ENCODE measurements at places on chromosomes 3 and 15. TPM values are rescaled to one million over a fixed set of nuclear protein-coding genes. Genes with fewer than 3 reads are reported as not detected.

GRCh38 chr3:55782807-55783206, 295.7 kb upstream of the WNT5A start:
- H3K27me3 ChIP-seq = no peaks in the 10 kb centered on the region
- no peak for DNase-seq
- no peak overlapping the region for H3K27ac ChIP-seq
- H3K4me3 ChIP-seq = no peak overlapping the region

SYNPR gene
- not detected for total RNA-seq

- no peaks in the 10 kb centered on the region for H3K4me1 ChIP-seq
- H3K27me3 ChIP-seq = no peaks in the 10 kb centered on the region
- H3K27ac ChIP-seq = no peak overlapping the region
- H3K36me3 ChIP-seq = no peaks in the 10 kb centered on the region
- DNase-seq = no peak
- no peak overlapping the region for H3K4me3 ChIP-seq
Observed at GRCh38 chr3:145286937-145287336, 874.0 kb downstream of the PLOD2 start.

- H3K4me1 ChIP-seq = no peaks in the 10 kb centered on the region
- peaks cover 78% of the 10 kb centered on the region for H3K36me3 ChIP-seq
- no peak overlapping the region for H3K27ac ChIP-seq
- H3K4me3 ChIP-seq = no peak overlapping the region
- DNase-seq = no peak
Observed at GRCh38 chr3:53123510-53123909, 6.7 kb downstream of the RFT1 start.

DNA sequence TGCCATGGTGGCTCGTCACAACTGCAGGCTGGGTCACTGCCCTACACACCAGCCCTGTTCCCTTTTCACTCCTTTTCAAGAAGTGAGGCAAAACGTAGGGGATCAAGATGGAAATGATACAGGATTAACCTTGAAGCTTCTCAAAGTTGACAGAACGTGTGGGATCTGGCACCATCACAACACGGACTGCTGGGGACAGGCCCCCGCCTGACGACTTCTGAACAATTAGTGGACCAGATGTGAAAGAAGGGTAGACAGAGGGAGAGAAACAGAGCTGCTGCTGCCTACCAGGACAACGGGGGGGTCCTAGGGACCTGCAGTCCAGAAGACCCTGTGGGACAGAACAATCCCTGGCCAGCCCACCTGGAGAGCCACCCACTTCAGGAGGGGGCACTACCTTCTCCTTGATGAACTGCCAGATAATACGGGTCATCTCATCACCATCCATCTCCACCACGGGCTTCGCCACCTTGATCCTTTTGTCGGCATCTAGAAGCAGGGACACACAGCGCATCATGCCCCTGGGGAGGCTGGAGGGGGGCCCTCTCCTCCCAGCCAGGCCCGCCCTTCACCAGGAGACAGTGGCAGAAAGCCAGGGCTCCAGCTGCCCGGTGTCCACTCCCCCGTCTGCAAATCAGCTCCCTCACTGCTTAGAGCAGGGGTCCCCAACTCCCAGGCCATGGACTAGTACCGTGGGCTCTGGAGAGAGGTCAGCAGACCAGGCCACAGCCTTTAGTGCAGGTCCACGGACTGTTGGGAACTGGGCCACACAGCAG, 10.9 kb downstream of the IDH2 start:
- H3K27me3 ChIP-seq = no peaks in the 10 kb centered on the region
- H3K27ac ChIP-seq = no peak overlapping the region
- no peak for DNase-seq
- H3K4me1 ChIP-seq = peaks cover 21% of the 10 kb centered on the region

MORC1 gene
- total RNA-seq = 0.12 TPM

GRCh38 chr3:161139686-161140085, 34.5 kb upstream of the B3GALNT1 start:
- no peaks in the 10 kb centered on the region for H3K27me3 ChIP-seq
- no peak overlapping the region for H3K4me3 ChIP-seq
- no peak overlapping the region for H3K27ac ChIP-seq
- H3K4me1 ChIP-seq = no peaks in the 10 kb centered on the region
- DNase-seq = no peak

LRRC49 gene
- not detected for total RNA-seq

DNA sequence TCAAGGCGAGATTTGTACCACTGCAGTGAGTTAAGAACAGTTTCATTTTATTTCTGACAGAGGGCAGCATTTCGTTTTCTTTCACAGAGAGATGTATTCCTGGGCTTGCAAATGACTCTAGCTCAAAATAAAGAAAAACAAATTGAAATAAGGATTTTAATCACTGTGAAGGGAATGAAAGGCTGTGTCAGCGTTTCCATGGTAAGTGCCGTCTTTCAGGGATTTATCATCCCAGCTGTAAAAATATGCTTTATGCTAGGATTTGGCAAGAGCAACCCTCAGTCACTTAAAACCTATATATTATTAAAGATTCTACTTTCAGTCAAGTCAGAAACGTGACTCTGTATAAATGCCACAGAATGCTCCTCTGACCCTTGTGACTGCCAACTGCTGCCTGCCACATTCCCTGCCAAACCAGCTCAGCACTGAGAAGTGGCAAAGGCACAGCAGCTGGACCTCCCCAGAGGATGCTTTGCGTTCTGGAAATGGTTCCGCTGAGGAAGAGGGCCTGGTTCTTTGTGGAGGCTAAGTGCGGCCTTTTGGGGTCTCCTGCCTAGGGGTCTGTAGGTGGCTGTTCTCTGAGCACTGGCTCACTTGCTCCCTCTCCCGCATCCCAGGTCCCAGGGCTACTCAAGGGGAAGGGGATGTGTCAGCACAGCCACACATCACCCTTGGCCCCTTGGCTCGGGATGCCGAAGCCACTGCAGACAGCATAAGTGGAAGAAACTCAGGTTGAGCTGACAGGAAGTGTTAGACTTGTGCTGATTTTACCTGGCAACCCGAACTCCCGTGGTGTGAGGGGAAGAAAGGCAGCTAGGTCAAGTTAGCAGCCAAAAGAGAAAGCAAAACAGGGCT, 56.6 kb upstream of the POMGNT2 start:
- no peaks in the 10 kb centered on the region for H3K36me3 ChIP-seq
- peaks cover 26% of the 10 kb centered on the region for H3K4me1 ChIP-seq

- DNase-seq = no peak
- no peak overlapping the region for H3K4me3 ChIP-seq
- H3K27me3 ChIP-seq = no peaks in the 10 kb centered on the region
- H3K4me1 ChIP-seq = no peaks in the 10 kb centered on the region
Observed at GRCh38 chr3:35789042-35789831, 149.9 kb downstream of the ARPP21 start.

- no peak overlapping the region for H3K4me3 ChIP-seq
- H3K36me3 ChIP-seq = no peaks in the 10 kb centered on the region
Observed at GRCh38 chr3:42914771-42915515, 9.0 kb downstream of the ZNF662 start.

- no peak for DNase-seq
- H3K27me3 ChIP-seq = no peaks in the 10 kb centered on the region
- no peak overlapping the region for H3K27ac ChIP-seq
- H3K4me3 ChIP-seq = no peak overlapping the region
- no peaks in the 10 kb centered on the region for H3K36me3 ChIP-seq
Observed at GRCh38 chr15:77059786-77060361, 11.0 kb downstream of the TSPAN3 start.

DNA sequence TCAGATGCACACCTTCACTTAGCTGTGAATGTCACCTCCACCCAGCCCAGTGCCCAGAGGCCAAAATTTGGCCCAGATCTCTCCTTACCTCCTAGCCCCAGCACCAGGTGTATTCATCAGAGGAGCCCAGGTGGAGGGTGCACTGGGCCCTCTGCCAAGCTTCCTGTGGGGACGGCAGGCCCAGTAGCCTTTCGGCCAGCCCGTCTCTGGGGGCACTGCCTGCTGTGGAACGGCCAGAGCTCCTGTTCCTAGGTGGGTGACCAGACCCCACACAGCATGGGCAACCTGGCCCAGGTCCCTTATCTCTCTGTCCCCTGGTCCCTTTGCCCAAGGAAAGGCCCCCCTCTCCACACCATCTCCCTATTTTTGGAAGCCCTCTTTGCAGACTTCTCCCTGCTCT, 67.8 kb downstream of the AAGAB start:
- H3K4me3 ChIP-seq = no peak overlapping the region
- DNase-seq = no peak
- no peak overlapping the region for H3K27ac ChIP-seq
- H3K36me3 ChIP-seq = no peaks in the 10 kb centered on the region
- no peaks in the 10 kb centered on the region for H3K27me3 ChIP-seq

DNA sequence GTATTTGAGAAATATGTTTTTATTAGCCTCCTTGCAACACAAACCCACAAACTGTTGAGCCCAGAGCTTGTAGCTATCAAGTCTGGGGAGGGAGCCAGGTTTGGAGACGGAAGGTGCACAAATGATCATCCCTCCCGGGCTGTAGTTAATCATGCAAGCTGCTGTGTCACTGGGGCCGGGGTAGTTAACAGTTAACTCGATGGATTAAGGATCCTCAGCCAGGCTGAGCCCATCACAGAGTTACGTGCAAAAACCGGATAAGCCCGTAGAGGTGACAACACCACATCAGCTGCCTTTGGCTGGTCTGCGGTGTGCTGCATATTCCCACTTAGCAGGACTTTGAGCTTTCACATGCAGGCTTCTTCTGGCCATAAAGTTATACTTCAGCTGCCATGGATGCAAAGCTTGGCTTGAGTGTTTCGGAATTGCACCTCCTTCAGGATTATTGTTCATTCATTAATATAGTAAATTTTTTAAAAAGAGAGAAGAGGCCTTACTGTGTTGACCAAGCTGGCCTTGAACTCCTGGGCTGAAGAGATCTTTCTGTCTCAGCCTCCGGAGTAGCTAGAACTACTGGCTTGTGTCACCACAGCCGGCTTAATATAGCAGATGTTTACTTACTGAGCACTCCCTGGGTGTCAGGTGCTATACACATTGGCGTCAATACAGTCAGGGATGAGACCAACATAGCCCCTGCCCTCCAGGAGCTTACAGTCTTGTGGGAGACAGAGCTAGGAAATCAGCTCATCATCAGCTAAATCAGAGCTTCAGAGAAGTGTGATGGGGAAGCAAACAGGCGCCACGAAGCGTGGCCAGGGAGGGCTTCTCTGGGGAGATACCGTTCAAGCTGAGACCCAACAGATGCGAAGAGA, 226.8 kb upstream of the BHLHE40 start:
- no peak overlapping the region for H3K4me3 ChIP-seq
- peaks cover 7% of the 10 kb centered on the region for H3K36me3 ChIP-seq
- H3K27ac ChIP-seq = no peak overlapping the region
- no peaks in the 10 kb centered on the region for H3K27me3 ChIP-seq

GRCh38 chr3:1661839-1662238, 436.8 kb upstream of the CNTN4 start:
- no peak for DNase-seq
- no peak overlapping the region for H3K27ac ChIP-seq
- H3K4me3 ChIP-seq = no peak overlapping the region
- H3K36me3 ChIP-seq = no peaks in the 10 kb centered on the region

GRCh38 chr3:138493804-138494606, 59.6 kb downstream of the ESYT3 start:
- no peaks in the 10 kb centered on the region for H3K27me3 ChIP-seq
- H3K27ac ChIP-seq = no peak overlapping the region
- no peak overlapping the region for H3K4me3 ChIP-seq
- no peaks in the 10 kb centered on the region for H3K36me3 ChIP-seq
- DNase-seq = no peak

DNA sequence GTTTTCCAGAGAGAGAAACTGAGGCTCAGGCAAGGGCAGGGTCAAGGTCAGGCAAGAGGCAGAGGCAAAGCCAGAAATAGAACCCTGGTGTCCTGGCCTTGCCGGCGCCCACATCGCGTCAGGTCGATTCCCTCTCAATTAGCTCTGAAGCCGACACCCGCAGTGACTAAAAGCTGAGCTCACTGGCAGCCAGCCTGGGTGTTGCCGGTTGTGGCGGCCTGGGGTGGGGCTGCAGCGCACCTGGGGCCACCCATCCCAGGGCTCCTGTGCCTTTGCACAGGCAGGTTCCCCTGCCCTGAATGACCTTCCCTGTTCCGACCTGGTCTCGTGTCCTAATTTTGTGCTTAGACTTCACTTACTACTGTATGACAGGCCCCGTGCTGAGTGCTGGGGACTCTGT, 6.2 kb downstream of the SEMA3F start:
- no peaks in the 10 kb centered on the region for H3K36me3 ChIP-seq
- no peak for DNase-seq
- no peak overlapping the region for H3K4me3 ChIP-seq

GRCh38 chr3:53695324-53695690, 150.9 kb downstream of the CHDH start:
- H3K36me3 ChIP-seq = no peaks in the 10 kb centered on the region
- DNase-seq = no peak

WNT7A gene
- total RNA-seq = 21.8 TPM

SERINC4 gene
- total RNA-seq = 0.30 TPM

GRCh38 chr3:108222853-108223565, 785 bp upstream of the IFT57 start:
- H3K4me3 ChIP-seq = peak overlapping the region; percentile 59
- no peak for DNase-seq
- H3K36me3 ChIP-seq = no peaks in the 10 kb centered on the region
- H3K4me1 ChIP-seq = peaks cover 24% of the 10 kb centered on the region
- peak overlapping the region; percentile 95 for H3K27ac ChIP-seq

SLC6A20 gene
- total RNA-seq = not detected

TTLL13 gene
- total RNA-seq = 1.8 TPM

DNA sequence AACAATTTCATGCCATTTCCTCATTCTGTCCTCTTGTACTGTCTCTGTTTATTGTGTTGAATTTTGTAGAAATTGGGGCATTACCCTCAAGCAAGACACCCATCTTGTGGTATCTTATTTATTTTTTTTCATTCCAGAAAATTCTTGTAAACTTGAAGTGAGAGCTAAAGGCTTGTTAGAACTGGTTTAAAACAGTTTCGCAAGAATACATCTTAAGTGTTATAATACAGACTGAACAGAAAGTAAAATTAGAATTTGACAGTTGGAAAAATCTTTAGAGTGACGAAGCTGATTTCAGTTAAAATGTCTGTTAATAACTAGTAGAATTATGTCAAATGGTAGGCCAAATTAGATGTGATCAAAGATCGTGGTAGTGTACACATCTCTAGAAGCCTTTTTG, 26.9 kb downstream of the RNF13 start:
- H3K27me3 ChIP-seq = no peaks in the 10 kb centered on the region
- no peak overlapping the region for H3K4me3 ChIP-seq

ACTRT3 gene
- total RNA-seq = not detected

ZNF660 gene
- 0.53 TPM for total RNA-seq

GRCh38 chr3:153045150-153045549, 116.9 kb upstream of the RAP2B start:
- H3K4me3 ChIP-seq = no peak overlapping the region
- H3K36me3 ChIP-seq = no peaks in the 10 kb centered on the region
- no peak for DNase-seq
- no peak overlapping the region for H3K27ac ChIP-seq
- no peaks in the 10 kb centered on the region for H3K4me1 ChIP-seq
- no peaks in the 10 kb centered on the region for H3K27me3 ChIP-seq

Data from naive thymus-derived CD4-positive, alpha-beta T cell (primary cell).